HepG2 (cell line): ENCODE measurements at places on chromosomes 5 and 9. TPM values are rescaled to one million over a fixed set of nuclear protein-coding genes. Genes with fewer than 3 reads are reported as not detected.

The LRRC26 gene
- not detected in 2 replicates for total RNA-seq

The C9orf153 gene
- total RNA-seq: 0.44 TPM in 1 of 2 replicates, not detected in the other

The BTNL8 gene
- total RNA-seq: not detected in 2 replicates

The LYSMD3 gene
- 13.8 and 22.2 TPM in 2 replicates for total RNA-seq

The NR5A1 gene
- 38.8 and 44.7 TPM in 2 replicates for total RNA-seq
